Stimulated activated CD4-positive, alpha-beta T cell treated with anti-CD3 and anti-CD28 coated beads, Interleukin-4, amount 100 ng/mL, for 1 hour (primary cell): ENCODE measurements at places on chromosomes 6 and 20.

- no peak for DNase-seq
Observed at GRCh38 chr6:46808806-46809205, 15.6 kb downstream of the MEP1A start.

- DNase-seq: no peak
Observed at GRCh38 chr20:5480824-5481600, 164.3 kb upstream of the PROKR2 start.

- no peak for DNase-seq
Observed at GRCh38 chr6:28803337-28803709, 120.5 kb downstream of the TRIM27 start.

- DNase-seq: no peak
Observed at GRCh38 chr20:42366626-42367025, 748.4 kb upstream of the CHD6 start.

- no peak for DNase-seq
Observed at GRCh38 chr20:20955892-20956291, 150.3 kb downstream of the LINC00237 start.

DNA sequence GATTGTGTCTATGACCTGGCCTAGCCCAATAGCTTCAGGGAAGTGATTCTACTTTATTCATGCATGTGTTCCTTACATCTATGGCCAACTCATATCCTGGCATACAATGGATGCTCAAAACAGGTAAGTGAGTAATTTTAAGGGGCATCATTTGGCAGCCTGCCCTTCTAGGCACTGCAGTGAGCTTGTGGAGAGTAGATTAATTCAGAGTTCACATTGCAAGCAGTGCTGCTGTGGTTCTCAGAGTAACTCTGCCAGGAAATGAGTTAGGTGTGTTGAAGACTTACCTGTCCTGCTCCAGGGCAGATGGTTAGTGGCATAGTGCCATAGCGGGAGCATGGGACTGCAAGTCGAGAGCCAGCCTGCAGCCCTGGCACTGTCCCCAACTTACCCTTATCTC, 158.0 kb downstream of the SCP2D1 start:
- DNase-seq: no peak

GRCh38 chr6:128376952-128377503, 143.4 kb downstream of the PTPRK start:
- no peak for DNase-seq

- no peak for DNase-seq
Observed at GRCh38 chr6:128882991-128883611, at the start of gene LAMA2. TSS of gene LAMA2 (plus strand) at chr6:128883138. CDS start at chr6:128883246, 108 bp downstream.

DNA sequence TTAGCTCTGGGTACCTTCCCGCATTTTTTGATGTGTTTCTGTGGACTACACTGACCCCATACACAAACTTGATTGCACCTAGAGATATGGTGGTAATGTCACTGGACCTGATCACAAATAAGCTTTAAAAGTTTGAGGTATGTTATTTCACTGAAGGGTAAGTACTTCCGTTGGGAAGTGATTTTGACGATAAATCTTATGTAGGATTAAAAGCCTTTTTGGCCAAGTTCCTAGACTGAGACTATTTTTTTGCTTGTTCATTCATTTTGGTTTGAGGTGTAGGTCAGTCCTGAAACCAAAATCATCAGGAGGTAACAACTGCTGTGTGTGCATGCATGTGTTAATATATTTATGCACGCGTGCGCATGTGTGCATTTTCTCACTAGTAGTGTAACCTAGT, 336.3 kb downstream of the TFAP2A start:
- no peak for DNase-seq

DNA sequence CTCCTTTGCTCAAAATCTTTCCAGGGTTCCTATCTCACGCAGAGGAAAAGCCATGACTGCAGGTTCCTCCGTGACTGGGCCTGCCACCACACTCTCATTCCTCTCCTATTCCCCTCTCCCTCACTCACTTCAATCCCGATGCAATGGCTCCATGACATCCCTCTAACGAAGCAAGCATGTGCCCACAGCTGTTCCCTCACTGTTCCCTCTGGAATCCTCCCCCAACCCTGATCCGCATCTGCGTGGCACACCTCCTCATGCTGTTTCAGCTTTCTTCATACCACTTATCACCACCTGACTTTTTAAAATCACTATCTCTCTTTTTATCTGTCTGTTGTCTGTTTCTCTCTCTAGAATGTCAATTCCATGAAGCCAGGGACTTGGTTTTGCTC, 25.5 kb downstream of the ANGPT4 start:
- DNase-seq: no peak

DNA sequence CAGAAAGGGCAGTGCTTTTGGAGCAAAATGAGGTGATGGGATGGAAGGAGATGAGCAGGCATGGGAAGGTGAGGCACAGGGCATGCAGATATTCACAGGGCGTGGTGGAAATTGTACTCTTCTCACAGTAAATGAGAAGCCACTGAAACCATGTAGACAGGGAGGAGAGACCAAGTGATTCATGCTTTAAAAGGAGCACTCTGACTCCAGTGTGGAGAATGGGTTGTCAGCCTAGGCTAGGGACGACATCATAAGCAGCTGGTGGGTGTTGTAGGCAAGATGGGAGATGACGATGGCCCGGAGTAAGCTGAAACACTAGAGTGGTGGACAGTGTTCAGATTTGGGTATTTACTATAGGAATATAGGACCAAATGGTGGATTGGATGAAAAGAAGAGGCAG, 18.4 kb downstream of the PDE7B start:
- no peak for DNase-seq

DNA sequence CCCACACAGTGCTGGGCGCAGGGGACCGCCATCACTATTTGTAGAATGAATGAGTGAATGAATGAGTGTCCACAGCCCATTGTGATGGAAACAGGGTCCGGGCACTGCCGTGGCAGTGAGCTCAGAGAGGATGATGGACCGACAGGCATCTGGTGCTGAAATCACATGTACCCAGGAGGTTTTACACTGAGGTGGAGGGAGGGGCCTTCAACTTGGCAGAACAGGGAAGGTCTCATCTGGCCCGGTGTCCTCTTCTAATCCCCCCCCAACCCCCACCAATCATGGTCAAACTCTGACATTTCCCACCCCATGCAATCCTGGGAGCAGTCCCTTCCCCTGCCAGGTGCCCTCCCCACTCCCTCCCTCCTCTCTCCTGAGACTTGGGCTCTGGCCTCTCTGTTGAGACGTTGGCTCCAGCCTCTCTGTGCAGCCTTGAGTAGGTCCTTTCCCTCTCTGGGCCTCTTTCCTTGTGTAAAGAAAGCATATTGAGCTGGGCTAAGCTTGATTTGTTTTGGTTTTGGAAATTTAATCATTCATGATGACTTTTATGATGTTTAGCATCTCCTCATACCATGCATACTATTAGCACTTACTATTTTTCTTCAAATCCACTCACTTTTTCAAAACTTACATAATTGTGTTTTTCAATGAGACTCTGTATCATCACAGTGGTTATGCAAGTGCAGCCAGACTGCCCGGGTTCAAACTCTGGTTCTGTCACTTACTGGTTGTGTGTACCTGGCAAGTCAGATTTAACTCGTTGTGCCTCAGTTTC, 10.8 kb downstream of the KIAA1755 start:
- DNase-seq: no peak

GRCh38 chr6:56009636-56010035, 134.2 kb upstream of the BMP5 start:
- DNase-seq: no peak

GRCh38 chr20:8144282-8145245, 12.5 kb downstream of the PLCB1 start:
- no peak for DNase-seq
